ENCODE measurements at places on chromosomes 5 and 9. TPM values are rescaled to one million over a fixed set of nuclear protein-coding genes. Genes with fewer than 3 reads are reported as not detected.

- no peak overlapping the region for H3K27ac ChIP-seq
- no peaks in the 10 kb centered on the region for H3K36me3 ChIP-seq
- no peak for DNase-seq
- H3K27me3 ChIP-seq = no peaks in the 10 kb centered on the region
- no peaks in the 10 kb centered on the region for H3K4me1 ChIP-seq
These were observed 87.2 kb downstream of the CSNK1G3 start for GRCh38 chr5:123599171-123599570.

- no peaks in the 10 kb centered on the region for H3K4me1 ChIP-seq
- H3K27ac ChIP-seq = no peak overlapping the region
- no peaks in the 10 kb centered on the region for H3K36me3 ChIP-seq
- H3K4me3 ChIP-seq = no peak overlapping the region
- H3K27me3 ChIP-seq = no peaks in the 10 kb centered on the region
- DNase-seq = no peak
These were observed 9.0 kb upstream of the WNK2 start for GRCh38 chr9:93174976-93175375.

DNA sequence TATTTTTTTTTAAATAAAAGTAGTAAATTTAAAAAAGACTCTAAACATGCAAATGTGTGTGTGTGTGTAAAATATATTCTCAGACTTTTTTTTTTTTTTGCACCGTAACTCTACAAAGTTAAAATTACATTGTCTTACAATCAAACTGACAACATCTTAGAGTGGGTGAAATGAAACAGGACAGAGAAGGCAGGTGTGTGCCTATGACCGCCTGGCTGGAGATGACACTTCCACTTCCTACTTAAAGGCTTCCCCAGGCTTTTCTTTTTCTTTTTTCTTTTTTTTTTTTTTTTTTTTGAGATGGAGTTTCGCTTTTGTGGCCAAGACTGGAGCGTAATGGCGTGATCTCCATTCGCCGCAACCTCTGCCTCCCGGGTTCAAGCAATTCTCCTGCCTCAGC, 2.7 kb upstream of the AK1 start:
- H3K27me3 ChIP-seq = no peaks in the 10 kb centered on the region
- no peak for DNase-seq
- no peaks in the 10 kb centered on the region for H3K36me3 ChIP-seq
- no peak overlapping the region for H3K27ac ChIP-seq

DNA sequence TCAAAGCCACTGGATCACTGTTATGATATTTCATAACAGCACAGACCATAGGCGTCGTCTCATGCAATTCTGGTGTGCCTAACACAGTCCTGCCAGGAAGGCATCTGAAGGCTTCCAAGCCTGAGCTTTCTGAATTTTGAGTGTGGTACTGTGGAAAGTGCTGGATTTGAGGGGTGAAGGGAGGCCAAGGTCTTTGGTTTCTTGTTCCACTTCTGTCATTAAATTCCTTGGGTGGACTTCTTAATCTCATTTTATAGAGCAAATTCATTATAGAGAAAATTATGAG, 441.3 kb upstream of the PIK3R1 start:
- no peak for DNase-seq
- no peaks in the 10 kb centered on the region for H3K36me3 ChIP-seq
- no peaks in the 10 kb centered on the region for H3K27me3 ChIP-seq
- no peak overlapping the region for H3K4me3 ChIP-seq
- H3K4me1 ChIP-seq = no peaks in the 10 kb centered on the region

DNA sequence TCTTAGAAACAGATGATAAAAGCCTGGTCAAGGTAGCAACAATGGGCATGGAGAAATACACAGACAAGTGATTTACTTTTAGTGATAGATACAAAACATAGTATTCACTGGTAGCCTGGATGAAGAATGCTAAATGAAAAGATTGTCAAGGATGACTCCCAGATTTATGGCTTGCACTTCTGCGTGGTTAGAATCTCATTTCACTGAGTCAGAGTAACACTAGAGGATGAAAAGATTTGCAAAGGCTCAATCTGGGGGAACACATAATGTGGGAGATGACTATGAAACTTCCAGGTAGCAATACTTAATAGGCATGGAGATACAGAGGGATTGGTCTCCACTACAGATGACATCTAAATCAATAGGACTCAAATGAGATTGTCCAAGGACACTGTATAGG, 38.4 kb downstream of the AGTPBP1 start:
- H3K4me3 ChIP-seq = no peak overlapping the region
- no peak for DNase-seq
- H3K27me3 ChIP-seq = no peaks in the 10 kb centered on the region
- H3K27ac ChIP-seq = no peak overlapping the region

GRCh38 chr9:131091352-131091992, 4.9 kb upstream of the AIF1L start:
- H3K4me1 ChIP-seq = peaks cover 9% of the 10 kb centered on the region
- no peak overlapping the region for H3K27ac ChIP-seq
- H3K36me3 ChIP-seq = no peaks in the 10 kb centered on the region
- H3K27me3 ChIP-seq = no peaks in the 10 kb centered on the region
- DNase-seq = no peak

Gene SHISAL2B
- not detected for total RNA-seq

- no peak for DNase-seq
- H3K36me3 ChIP-seq = no peaks in the 10 kb centered on the region
- no peaks in the 10 kb centered on the region for H3K27me3 ChIP-seq
- H3K4me3 ChIP-seq = no peak overlapping the region
These were observed 180.1 kb downstream of the CACNA1B start for GRCh38 chr9:138057726-138058125.

Gene CCDC171
- total RNA-seq = 2.9 TPM

Measured in vagina (tissue), 2 donors.